HFF-Myc (cell line): ENCODE measurements at places on chromosomes 6 and 20.

DNA sequence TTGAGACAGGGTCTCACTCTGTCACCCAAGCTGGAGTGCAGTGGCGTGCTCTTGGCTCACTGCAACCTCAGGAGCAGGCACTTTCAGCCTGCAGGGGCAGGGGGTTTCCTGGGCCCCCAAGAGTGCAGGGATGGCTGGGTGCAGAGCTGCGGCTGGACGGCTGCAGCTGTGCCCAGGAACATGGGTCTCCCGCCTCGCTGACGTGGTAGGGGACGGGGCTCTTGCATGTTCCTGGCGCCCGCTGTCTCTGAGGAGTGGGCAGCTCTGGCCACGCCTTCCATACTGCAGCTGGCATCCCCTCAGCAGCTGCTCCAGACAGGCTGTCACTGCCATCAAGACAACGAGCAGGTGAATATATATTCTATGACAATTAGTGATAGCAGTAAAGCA, 2.2 kb upstream of the DEK start:
- no peak for DNase-seq

- DNase-seq, result no peak
These were observed 186.2 kb upstream of the TNFAIP3 start for GRCh38 chr6:137680705-137681346.

DNA sequence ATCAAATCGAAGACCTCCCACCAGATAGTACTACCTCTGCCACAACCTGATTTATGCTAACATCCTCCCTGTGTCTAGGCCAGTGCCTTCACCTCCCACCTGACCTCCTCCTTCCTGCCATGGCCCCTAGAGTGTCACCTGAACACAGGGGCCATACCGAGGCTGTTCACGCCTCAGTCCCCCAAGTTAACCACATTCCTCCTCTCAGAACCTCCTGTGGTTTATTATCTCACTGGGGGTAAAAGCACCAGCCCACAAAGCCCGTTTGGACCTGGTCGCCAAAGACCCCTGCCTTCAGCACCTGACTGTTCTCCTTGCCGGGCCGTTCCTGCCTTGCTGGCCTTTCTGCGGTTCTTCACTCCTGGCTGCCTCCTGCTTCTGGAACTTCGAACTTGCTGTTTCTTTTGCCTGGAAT, 13.7 kb downstream of the MAS1 start:
- DNase-seq, result no peak

GRCh38 chr6:68777956-68778355, 142.9 kb downstream of the ADGRB3 start:
- no peak for DNase-seq

- no peak for DNase-seq
These were observed 12.2 kb downstream of the FILIP1 start for GRCh38 chr6:75481394-75481793.
